NCI-H2081 treated with DMSO at 0.1 percent for 48 hours (cell line): ENCODE measurements at places on chromosomes 3 and 15.

GRCh38 chr15:77066971-77067690 is 3.8 kb downstream of the TSPAN3 start:
- DNase-seq = no peak

GRCh38 chr15:79002581-79002980 is 57.7 kb upstream of the CTSH start:
- no peak for DNase-seq

GRCh38 chr15:81161160-81161673 is 27.1 kb downstream of the CFAP161 start:
- no peak for DNase-seq

DNA sequence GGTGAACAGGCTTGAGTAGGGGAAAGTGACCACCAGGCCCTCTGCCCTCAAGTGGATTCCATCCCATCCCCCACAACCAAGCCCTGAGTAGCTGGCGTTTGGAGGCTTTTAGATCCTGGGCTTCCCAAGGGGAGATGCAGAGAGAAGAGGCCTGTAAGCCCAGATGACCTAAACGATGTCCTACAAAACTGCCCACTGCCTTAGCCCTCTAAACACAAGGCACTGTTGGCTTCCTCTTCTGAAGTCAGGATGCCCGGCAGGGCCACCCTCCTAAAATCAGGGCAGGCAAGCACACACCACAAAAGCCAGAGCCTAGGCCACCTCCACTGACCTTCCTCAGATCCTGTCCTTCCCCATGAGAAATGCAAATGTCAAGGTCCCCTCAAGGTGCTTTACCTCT is 68.6 kb downstream of the ADCY5 start:
- DNase-seq = no peak

DNA sequence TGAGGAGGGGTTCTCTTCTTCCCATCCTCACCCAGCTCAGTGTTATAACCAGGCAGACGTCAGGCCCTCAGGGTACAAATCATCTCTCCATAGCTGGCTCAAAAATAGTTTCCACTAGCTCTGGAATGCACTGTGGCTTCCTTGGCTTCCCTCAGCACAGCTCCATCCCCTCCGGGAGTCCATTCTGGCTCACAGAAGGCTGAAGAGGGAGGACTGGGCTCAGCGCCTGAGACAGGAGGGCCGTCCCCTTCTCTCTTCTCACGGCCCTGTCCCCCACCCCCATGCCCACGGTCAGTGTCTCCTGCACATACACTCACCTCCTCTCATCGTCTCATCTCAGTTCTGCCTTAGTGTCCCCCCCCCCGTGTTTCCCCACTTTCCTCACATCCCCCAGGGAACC is 50.1 kb downstream of the UMPS start:
- DNase-seq = no peak

- DNase-seq = no peak
These were observed 137.6 kb downstream of the SRGAP3 start for GRCh38 chr3:9111866-9112265.

DNA sequence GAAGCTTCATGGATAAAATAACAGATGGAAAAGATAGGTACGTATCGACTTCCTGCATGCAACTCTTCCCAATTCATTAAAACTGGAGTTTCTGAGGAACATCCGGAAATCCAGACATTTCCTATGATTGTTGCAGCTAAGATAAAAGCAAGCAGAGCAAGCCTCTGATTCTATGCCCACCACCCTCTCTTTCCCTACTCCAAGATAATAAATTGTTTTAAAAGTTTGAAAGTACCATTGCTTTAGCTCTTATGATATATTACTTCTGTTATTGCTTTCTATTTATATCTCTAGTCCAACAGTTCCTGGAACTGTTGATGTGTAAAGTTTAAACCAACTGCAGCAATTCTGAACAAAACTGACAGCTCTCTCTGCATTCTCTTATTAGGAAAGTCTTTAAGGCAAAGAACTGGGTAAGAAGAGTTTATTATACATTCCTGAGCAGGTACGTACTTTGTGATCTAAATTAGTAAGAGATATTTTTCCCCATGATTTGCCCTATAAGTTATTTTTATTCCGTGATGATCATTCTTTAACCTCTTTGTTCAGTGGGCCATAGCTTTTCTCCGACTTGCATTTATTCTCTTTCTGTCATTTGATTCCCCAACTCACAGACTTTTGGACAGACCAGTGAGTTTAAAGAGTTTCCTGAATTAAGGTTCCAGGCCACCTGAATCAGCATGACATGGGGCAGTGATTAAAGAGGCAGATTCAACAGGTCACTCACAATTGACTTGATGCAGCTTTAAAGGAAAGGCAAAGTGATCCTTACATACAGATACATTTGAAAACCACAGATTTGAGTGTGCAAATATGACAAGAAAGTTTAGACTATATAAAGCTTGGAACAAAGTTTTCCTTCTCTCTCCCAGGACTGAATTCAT is 94.2 kb upstream of the THRB start:
- DNase-seq = no peak

- DNase-seq = no peak
These were observed 200.5 kb downstream of the KLF13 start for GRCh38 chr15:31526916-31527690.
